Activated naive CD8-positive, alpha-beta T cell treated with anti-CD3 and anti-CD28 coated beads, Interleukin-2, amount 10 ng/mL, durations not matched to agents 7 days and 5 days (primary cell): ENCODE measurements at places on chromosomes 1 and 21. TPM values are rescaled to one million over a fixed set of nuclear protein-coding genes. Genes with fewer than 3 reads are reported as not detected.
A peak's percentile ranks its signal among the peaks of the same experiment; 100 is the strongest.

ELAPOR1 gene
- 5.3 TPM for total RNA-seq

GRCh38 chr1:214332946-214333798 lies 52.2 kb downstream of the SMYD2 start:
- peak; percentile 51 for DNase-seq

DNA sequence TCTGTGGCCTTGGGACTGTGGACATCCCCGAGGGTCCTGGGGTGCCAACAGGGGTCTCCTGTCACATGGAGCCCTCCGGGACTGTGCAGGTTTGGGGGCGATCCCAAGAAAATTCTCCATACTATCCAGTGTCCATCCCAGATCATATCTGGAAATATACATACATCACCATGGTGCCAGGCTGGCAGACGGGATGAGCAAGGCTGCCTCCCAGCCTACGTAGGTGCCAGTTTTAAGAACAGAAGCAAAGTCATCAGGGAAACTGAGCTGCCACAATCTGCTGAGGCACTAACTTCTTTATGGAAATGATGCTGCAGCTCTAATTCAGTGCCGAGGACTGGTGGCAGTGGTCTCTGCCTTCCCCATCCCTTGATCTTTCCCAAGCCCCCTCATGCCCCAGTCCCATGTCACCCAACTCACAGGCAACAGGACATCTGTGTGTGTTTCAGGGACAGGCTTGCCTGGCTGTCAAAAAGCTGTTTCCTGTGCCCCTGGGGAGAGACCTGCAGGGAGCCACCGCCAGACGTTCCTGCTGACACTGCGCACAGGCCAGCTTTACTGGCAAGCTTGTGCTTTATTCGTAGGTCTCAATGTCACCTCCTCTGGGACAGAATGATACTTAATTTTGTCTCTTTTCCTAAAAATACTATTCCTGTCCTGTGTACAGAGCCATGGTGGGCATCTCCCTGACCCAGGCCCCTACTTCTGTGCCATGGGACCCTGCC lies 15.5 kb downstream of the TEX35 start:
- DNase-seq, result no peak

GRCh38 chr1:203558064-203558760 lies 64.3 kb downstream of the OPTC start:
- DNase-seq, result no peak

DNA sequence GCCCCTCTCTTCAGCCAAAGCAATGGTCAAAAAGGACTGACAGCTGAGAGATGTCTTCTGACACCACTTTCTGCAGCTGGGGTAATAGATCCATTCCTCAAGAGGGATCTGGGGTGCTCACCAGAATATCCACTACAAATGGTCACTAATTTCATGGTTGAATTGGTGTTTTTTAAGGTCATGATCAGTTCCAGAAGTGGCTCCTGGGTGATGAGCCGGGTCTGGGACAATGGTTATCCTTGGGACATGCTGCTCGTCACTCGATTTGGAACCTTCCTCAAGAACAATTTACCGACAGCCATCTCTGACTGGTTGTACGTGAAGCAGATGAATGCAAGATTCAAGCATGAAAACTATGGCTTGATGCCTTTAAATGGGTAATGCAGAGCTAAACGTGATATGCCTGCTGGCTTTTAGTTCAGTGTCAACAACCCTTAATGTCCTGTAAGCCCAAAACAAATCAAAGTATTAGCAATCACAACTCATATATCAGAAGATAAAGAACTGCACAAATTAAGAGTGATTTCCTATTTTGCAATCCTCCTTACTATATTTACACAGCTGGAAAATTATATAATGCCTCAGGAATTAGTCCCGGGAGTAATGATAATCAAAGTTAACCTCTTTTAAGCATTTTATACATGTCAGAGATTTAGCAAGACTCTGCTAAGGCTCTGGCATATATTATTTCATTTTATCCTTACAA lies 20.1 kb downstream of the FMO3 start:
- no peak for DNase-seq

DONSON gene
- 33.6 TPM for total RNA-seq

CLDN17 gene
- not detected for total RNA-seq

DNA sequence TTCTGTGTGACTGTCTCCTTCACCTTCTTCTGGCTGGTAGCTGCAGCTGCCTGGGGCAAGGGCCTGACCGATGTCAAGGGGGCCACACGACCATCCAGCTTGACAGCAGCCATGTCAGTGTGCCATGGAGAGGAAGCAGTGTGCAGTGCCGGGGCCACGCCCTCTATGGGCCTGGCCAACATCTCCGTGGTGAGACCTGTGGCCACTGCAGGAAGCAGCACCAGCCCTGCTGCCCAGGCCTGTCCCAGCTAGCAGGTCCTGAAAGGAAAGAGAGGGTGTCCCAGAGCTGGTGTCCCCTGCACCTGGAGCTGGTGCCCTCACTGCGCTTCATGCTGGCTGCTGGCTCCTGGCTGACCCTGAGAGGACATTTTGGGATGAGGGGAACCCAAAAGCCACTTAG lies 5.9 kb upstream of the ATXN7L2 start:
- no peak for DNase-seq

- DNase-seq, result no peak
Observed at GRCh38 chr1:90317628-90318027, 322.7 kb downstream of the ZNF326 start.

GCSAML gene
- total RNA-seq, result not detected

GRCh38 chr1:10806966-10807365 lies 10.5 kb upstream of the CASZ1 start:
- no peak for DNase-seq

WNT3A gene
- not detected for total RNA-seq

DNA sequence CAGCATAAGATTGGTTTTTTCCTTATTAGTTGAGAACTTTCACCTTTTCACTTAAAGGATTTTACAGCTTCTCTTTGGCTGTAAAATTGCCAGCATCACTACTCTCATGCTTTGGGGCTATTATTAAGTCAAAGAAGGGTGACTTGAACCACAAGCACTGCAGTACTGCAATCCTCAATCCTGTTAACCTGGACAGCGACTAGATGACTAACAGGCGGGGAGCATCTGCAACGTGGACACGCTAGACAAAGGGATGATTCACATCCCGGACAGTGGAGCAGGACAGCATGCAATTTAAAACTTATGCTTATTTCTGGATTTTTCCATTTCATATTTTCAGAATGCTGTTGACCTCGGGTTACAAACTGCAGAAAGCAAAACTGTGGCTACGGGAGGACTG lies 8.1 kb downstream of the ARV1 start:
- no peak for DNase-seq

ZFP69B gene
- 6.3 TPM for total RNA-seq

SIM2 gene
- total RNA-seq, result not detected

- DNase-seq, result no peak
Observed at GRCh38 chr1:224169718-224170270, 13.2 kb upstream of the DEGS1 start.

ANGPTL7 gene
- total RNA-seq, result not detected

DNA sequence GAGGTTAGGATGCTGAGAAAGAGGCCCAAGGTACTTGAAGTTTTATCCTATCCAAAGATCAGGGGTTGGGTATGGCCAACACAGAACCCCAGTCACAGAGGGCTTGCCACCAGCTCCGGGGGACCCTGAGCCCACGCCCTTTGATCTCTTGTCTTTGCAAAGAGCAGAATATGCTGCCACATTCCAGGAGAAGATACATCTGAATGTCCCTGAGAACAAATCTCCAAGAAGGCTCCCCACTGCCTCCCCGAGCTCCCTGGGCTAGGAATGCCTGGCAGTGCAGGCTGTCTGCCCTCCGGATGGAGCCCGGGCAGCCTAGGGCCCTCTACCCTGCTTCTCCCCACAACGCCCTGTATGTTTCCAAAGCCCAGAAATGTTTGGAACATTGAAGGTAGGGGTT lies 49.2 kb downstream of the AJAP1 start:
- DNase-seq, result no peak

DNA sequence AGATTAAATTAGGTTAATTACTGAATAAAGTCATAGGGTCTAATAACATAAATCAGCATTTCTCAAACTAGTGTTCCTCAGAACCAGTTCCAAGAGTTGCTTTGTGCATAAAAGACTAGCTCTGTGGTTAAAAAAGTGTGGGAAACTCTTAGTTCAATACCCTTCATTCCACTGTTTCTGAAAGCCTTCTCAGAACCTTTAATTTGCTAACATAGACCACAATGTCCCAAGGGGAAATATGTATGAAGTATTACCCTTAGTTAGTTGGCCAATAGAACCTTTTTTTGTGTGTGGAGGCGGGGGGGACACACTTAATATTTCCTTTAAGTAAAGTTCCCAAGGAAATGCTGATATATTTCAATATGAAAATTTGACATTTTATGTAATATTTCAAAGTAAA lies 20.4 kb downstream of the ODF2L start:
- no peak for DNase-seq
